H9 (cell line): ENCODE measurements at places on chromosomes 1 and 21. TPM values are rescaled to one million over a fixed set of nuclear protein-coding genes. Genes with fewer than 3 reads are reported as not detected.

MYBPH gene
- not detected in 2 replicates for total RNA-seq

MRPS15 gene
- total RNA-seq, result 105 and 111 TPM in 2 replicates

FBLIM1 gene
- 64.7 and 66.8 TPM in 2 replicates for total RNA-seq

C1orf94 gene
- 0.98 and 1.9 TPM in 2 replicates for total RNA-seq

ANKRD65 gene
- 3.1 and 3.2 TPM in 2 replicates for total RNA-seq

C1orf87 gene
- total RNA-seq, result 0.15 and 0.33 TPM in 2 replicates

SH2D1B gene
- not detected in 2 replicates for total RNA-seq
